Prostate gland (tissue), 2 donors: ENCODE measurements at places on chromosomes 4 and X. TPM values are rescaled to one million over a fixed set of nuclear protein-coding genes. Genes with fewer than 3 reads are reported as not detected.
A peak's percentile ranks its signal among the peaks of the same experiment; 100 is the strongest.

The TBX22 gene
- 46.5 TPM for total RNA-seq

- no peak overlapping the region for H3K27ac ChIP-seq
- H3K36me3 ChIP-seq, result no peaks in the 10 kb centered on the region
- DNase-seq, result no peak
- no peaks in the 10 kb centered on the region for H3K4me1 ChIP-seq
- H3K4me3 ChIP-seq, result no peak overlapping the region
These were observed 163.0 kb downstream of the FRMPD4 start for GRCh38 chrX:12301288-12301687.

DNA sequence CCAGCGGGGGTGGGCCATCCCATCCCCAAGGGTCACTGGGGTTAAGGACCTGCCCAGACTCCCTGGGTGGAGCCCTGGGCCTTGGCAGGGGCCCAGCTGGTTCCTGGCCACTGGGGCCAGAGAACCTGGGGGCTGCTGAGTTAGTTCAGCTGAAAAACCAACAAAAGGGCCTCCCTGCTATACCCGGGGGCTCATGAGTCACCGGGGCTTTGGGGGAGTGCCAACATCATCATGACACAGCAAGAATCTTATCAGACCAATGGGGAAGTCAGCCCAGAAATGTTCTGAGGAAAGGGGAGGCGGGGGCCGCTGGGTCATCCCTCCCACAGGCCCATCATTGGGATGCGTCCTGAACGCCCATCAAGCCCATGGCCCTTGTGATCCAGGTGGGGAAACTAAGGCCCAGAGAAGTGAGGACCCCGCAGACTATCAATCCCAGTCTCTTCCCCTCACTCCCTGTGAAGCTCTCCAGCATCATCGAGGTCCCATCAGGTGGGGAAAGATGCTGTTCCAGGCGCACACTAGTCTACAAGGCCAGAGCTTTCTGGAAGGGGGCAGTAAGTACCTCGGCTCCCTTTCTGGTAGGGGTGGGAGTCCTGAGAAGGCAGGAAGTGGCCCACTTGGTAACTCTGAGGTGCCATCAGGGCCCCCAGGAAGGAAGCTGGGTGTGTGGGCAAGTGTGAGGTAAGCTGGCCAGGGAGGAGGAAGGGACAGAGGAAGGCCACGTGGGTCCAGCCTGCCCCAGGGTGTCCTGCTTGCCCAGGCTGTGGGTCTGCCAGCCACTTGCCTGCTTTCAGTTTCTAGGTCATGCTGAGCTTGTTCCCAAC, 4.5 kb downstream of the G6PD start:
- H3K4me1 ChIP-seq, result no peaks in the 10 kb centered on the region
- no peaks in the 10 kb centered on the region for H3K27me3 ChIP-seq
- DNase-seq, result no peak
- no peak overlapping the region for H3K4me3 ChIP-seq

DNA sequence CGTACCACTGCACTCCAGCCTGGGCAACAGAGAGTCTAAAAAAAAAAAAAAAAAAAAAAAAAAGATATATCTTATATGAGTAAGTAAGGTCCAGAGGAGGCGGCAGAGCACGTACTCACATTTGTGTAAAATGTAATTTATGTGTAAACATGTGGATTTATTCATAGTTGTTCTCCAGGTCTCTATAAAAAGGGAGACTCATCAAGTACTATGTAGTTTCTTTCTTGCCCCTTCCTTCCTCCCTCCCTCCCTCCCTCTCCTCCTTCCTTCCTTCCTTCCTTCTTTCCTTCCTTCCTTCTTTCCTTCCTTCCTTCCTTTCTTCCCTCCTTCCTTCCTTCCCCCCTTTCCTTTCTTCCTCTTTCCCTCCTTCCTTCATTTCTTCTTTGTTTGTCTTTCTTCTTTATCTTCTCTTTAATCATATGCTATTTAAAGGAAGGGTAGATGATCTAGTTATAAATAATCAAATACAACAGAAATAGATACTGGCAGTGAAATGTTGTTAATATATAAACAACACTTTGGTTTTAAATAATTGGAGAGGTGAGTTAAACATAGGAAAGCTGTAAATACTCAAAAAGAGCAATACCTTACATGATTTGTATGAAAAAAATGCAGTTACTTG, 344.8 kb downstream of the ANK2 start:
- no peaks in the 10 kb centered on the region for H3K36me3 ChIP-seq
- no peak for DNase-seq
- H3K4me3 ChIP-seq, result no peak overlapping the region
- H3K4me1 ChIP-seq, result no peaks in the 10 kb centered on the region

DNA sequence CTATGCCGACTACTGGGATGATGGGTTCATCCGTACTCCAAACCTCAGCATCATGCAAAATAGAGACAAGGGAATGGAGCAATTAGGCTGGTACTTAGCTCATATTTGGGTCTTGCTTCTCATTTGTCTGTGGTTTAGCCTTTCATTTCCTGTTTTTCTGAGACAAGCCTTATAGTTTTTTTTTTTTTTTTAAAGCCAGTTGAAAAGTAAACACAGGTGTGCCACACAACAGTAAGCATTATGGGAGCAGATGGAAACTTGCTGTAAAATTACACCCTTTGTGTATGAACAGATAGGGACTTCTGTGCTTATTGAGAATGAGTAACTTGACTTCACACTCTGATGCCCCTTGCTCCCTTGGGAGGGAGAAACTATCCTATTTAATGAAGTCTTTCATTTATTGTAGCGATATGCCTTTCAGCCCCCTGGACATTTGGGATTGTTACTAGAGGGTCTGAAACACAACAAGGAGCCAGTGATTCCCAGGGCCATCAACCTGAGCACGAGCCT, 13.7 kb downstream of the RASSF6 start:
- peaks cover 9% of the 10 kb centered on the region for H3K4me1 ChIP-seq
- peak overlapping the region; percentile 51 for H3K27ac ChIP-seq
- no peak overlapping the region for H3K4me3 ChIP-seq
- H3K36me3 ChIP-seq, result no peaks in the 10 kb centered on the region
- H3K27me3 ChIP-seq, result no peaks in the 10 kb centered on the region

The KCNE5 gene
- total RNA-seq, result not detected

- no peak overlapping the region for H3K4me3 ChIP-seq
- no peak overlapping the region for H3K27ac ChIP-seq
- DNase-seq, result no peak
- H3K4me1 ChIP-seq, result no peaks in the 10 kb centered on the region
- H3K36me3 ChIP-seq, result no peaks in the 10 kb centered on the region
These were observed 513.8 kb upstream of the FAM241A start for GRCh38 chr4:111631215-111631999.

GRCh38 chr4:183241721-183242151, 78.3 kb downstream of the CLDN22 start:
- H3K4me1 ChIP-seq, result no peaks in the 10 kb centered on the region
- H3K36me3 ChIP-seq, result no peaks in the 10 kb centered on the region
- no peak overlapping the region for H3K27ac ChIP-seq
- no peak overlapping the region for H3K4me3 ChIP-seq
- no peak for DNase-seq

The RAP1GDS1 gene
- total RNA-seq, result 16.5 TPM

DNA sequence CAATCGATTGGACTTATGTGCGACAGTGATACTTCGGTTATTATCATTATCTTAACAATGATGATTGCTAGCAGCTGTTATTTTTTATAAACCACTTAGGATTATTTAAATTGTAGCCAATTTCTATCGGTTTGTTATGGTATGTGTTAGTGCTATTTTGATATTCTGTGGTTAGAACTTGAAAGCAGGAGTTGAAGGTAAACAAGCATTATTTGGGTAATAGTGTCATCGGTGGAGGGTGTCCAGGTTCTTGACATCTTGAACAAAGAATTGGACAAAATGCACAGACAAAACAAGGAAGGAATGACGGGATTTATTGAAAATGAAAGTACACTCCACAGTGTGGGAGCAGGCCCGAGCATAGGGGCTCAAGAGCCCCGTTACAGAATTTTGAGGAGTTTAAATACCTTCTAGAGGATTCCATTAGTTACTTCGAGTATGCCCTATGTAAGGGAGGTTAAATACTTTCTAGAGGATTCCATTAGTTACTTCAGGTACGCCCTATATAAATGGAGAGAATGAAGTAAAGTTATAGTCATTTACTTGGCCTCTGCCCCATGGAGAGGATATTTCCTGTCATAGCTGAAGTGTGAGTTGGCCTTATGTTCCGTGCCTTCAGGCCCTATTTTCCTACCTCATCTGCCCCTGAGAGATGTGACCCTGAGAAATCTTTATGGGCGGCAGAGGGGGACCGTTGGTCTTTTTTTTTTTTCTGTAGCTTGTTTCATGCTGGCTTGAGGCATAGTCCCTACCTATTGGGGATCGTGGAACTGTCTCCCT, 13.1 kb downstream of the MOB1B start:
- H3K36me3 ChIP-seq, result no peaks in the 10 kb centered on the region
- H3K4me1 ChIP-seq, result no peaks in the 10 kb centered on the region
- DNase-seq, result no peak
- H3K27ac ChIP-seq, result no peak overlapping the region
- no peaks in the 10 kb centered on the region for H3K27me3 ChIP-seq

DNA sequence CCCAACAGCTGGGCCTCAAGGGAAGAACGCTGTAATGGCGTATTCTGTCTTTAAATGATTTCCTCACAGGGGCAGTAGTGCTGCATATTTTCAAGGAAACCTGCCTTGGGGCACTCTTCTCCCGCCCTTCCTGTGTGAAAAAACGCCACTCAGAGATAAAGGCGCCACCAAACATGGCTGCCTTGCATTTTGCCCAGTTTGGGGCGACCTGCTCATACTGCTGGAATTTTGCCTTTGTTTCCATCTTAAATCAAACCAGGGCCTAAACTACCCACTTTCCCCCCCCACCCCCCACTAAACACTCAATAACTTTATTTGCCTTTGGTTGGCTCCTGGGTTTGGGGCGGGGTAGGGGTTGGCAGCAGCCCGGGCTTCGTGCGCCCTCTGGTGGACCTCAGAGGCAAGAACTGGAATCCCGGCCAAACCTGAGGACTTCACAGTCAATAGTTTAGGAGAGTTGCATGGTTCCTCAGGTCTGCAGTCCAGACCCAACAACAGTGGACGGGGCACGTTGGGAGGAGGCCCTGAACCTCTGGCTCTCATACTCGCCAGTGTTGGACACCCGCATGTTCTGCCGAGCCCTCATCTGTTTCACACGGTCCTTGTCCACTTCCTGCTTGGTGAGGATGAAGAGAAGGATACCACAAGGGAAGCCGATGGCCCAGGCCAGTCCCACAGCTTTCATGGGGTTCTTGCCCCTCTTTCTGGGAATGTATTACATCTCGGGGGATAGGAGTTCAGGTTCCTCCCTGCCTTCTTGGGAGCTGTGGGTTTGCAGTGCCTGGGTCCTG, 220.1 kb upstream of the STK26 start:
- H3K4me1 ChIP-seq, result no peaks in the 10 kb centered on the region
- H3K36me3 ChIP-seq, result no peaks in the 10 kb centered on the region
- H3K4me3 ChIP-seq, result no peak overlapping the region
- no peak for DNase-seq

DNA sequence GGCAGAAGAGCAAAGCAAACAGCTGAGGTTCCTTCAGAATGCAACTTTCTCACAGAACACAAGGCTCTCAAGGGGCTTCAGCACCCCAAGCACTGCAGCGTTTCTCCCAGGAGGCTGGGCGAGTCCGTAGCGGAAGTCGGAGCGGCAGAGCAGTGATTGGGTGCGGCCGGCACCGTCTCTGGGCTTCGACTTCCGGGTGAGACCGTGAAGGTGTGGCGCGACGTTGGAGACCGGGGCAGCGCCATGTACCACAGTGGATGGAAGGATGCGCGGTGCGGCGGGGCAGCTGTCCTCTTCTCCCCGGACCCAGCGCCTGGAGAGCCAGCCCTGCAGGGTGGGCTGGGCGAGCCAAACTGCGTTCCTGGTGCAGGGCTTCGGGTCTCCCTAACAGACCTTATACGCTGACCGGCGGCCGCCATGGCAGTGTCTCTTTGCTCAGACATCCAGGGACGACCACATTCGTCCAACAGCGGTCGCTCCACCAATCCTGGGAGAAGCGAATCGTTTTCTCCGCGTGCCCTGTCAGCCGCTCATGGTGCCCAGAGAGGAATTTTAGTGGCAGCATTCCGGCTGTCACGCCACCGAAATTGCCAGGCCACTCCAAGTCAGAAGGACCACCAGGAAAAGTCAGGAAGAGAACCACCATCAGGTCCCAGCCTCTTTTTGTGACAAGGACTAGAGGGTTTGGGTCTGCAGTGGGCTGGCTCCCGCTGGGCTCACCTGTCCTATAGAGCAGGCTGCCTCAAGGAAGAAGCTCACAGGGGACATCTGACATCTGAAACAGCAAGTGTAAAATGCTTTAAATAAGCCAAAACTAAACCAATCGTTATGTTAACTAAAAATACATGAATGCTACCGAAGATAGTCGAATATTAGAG, 20.5 kb downstream of the TRIM61 start:
- H3K36me3 ChIP-seq, result no peaks in the 10 kb centered on the region
- peak overlapping the region; percentile 53 for H3K27ac ChIP-seq
- DNase-seq, result peak; percentile 81
- H3K4me1 ChIP-seq, result no peaks in the 10 kb centered on the region
- H3K4me3 ChIP-seq, result peak overlapping the region; percentile 56

The EDA2R gene
- total RNA-seq, result 3.9 TPM

DNA sequence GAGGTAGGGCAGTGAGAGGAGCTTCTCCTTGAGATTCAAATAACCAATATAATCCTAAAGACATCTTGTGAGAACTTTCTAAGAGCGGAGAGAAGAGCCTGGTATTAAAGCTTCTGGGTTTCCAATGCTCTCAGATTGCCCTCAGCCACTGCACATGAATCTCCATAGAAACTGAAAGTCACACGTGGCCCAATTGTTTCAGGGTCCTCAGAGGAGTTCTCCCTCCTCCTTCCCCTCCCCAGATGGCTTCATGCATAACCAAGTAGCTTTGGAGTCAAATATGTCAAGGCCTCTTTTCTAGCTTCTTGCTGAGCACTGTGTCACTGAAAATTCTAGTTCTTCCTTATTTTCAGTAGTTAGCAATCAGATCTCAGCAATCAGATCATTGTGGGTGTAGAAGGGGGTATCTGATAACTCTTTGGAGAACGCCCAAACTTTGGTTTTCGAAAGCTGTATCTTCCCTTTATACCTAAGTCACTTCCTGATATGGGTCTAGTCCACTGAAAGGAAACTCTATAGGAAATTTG, 2.2 kb downstream of the BTK start:
- H3K4me1 ChIP-seq, result no peaks in the 10 kb centered on the region
- H3K27me3 ChIP-seq, result no peaks in the 10 kb centered on the region
- no peak overlapping the region for H3K27ac ChIP-seq
- no peak overlapping the region for H3K4me3 ChIP-seq
- no peaks in the 10 kb centered on the region for H3K36me3 ChIP-seq
